ENCODE measurements at places on chromosomes 4 and X.

DNA sequence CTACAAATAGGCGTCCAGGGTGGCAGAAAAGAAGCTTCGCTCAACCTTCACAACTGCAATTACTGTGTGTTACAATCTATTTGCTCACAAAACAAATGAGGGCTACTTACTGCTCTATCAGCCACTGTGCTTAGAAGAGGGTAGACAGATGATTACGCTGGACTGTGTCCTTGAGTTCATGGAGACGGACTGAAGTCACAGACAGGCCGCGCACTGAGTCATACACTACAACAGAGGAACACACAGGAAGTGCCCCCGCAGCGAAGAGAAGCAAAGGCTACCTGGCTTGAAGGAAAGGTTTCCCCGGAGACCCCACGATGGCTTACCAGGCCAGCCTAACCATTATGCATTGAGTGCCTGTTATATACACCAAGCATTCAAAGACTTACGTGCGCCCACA is 25.6 kb downstream of the FAT1 start:
- no peak for DNase-seq

DNA sequence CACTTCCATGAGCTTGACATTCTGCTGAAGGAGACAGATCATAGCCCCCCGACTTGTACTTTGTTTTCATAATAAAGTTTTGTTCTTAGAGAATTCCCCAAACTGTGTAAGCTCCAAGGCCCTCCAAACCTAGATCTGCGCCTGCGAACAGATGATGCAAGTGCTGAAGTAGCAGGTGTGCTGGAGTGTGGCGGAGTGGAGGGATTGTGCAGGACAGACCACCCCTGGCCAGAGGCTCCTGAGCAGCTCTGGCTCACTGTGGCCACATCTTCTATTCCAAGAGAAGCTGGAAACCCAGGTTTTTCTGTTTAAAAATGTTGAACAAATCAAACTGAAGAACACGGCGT is 46.4 kb downstream of the TBC1D14 start:
- no peak for DNase-seq

- no peak for DNase-seq
Observed at GRCh38 chrX:54230435-54231148, 47.5 kb upstream of the FAM120C start.

DNA sequence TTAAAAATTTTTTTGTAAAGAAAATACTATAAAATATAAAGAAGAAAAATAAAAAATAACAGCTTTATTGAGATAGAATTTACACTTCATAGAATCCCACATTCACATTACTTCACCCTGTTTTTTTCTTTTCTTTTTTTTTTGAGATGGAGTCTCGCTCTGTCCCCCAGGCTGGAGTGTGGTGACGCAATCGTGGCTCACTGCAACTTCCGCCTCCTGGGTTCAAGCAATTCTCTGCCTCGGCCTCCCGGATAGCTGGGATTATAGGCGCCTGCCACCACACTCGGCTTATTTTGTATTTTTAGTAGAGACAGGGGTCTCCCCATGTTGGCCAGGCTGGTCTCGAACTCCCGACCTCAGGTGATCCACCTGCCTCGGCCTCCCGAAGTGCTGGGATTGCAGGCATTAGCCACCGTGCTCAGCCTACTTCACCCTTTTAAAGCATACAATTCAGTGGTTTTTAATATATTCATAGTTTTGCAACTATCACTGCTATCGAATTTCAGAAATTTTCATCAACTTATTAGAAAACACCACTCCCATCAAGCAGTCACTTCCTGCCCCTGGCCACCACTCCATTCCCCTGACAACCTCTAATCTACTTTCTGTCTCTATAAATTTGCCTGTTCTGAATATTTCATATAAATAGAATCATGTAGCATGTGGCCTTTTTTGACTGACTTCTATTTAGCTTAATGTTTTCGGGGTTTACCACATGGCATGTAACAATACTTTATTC is 48.7 kb downstream of the TMEM131L start:
- no peak for DNase-seq

- no peak for DNase-seq
Observed at GRCh38 chr4:185127021-185127925, 15.8 kb upstream of the SLC25A4 start.

- no peak for DNase-seq
Observed at GRCh38 chr4:71377561-71377960, 38.7 kb downstream of the SLC4A4 start.

DNA sequence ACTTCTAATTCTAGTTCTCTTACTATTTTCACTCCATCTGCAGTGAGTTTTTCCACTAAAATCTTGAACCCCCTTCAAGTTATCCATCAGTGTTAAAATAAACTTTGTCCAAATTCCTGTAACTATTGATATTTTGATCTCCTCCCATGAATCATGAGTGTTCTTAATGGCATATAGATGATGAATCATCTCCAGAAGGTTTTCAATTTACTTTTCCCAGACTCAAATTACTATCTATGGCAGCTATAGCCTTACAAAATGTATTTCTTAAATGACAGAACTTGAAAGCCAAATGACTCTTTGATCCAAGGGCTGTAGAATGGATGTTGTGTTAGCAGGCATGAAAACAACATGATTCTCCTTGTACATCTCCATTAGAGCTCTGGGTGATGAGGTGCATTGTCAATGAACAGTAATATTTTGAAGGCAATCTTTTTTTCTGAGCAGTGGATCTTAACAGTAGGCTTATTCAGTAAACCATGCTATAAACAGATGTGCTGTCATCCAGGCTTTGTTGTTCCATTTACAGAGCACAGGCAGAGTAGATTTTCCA is 16.1 kb upstream of the IQCM start:
- no peak for DNase-seq

DNA sequence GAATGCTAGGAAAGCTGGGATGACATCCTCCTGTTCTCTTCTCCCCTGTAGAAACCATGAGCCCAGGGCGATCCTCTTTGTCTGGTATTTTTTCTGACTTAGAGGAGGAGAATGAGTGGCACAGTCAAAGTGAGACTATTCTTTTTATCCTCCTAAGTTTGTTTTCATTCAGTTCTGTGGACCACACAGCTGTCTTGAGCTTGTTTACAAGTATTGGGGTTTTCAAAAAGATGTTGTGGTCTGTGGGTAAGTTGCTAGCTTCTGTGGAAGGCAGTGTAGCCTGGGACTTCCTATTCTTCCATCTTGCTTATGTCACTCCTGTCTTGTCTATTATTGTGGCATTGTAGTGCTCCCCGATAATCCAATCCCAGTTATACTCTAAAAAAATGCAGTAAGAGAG is 223.0 kb downstream of the PAPSS1 start:
- no peak for DNase-seq

- DNase-seq = no peak
Observed at GRCh38 chr4:26032630-26033317, 118.8 kb downstream of the SMIM20 start.

- no peak for DNase-seq
Observed at GRCh38 chr4:14340321-14340720, 662.0 kb upstream of the CPEB2 start.

DNA sequence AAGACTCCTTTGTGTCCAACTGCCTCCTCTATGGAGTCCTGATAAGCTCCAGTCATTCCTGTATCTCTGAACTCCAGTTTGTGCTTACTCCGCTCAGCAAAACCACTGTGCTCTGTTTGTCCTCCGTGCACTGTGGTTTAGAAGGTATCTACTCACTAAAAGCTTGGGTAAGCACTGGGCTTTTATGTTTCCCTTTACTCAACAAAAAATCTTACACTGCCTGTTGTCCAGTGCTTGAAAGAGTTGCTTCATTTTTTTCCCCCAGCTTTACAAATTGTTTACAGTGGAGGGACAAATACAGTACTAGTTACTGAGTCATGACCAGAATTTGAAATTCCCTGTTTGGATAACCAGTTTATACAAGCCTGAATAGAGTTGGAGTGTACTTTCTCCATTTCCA is 545.3 kb upstream of the FAT1 start:
- DNase-seq = no peak

- DNase-seq = no peak
Observed at GRCh38 chr4:88908521-88908920, 148.5 kb downstream of the FAM13A start.

DNA sequence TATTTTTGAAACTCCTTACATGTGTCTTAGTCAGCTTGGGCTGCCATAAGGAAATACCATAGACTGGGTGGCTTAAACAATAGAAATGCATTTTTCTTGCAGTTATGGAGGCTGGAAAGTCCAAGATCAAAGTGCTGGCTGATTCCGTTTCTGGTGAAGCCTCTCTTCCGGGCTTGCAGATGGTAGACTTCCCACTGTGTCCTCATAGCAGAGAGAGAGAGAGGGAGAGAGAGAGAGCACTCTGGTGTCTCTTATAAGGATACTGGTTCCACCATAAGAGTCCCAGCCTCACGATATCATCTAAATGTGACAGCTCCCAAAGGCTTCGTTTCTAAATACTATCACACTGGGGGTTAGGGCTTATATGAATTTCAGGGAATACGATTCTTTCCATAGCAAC is 39.7 kb downstream of the ENPEP start:
- DNase-seq = no peak

GRCh38 chr4:168908093-168908492 is 102.0 kb downstream of the CBR4 start:
- DNase-seq = no peak

DNA sequence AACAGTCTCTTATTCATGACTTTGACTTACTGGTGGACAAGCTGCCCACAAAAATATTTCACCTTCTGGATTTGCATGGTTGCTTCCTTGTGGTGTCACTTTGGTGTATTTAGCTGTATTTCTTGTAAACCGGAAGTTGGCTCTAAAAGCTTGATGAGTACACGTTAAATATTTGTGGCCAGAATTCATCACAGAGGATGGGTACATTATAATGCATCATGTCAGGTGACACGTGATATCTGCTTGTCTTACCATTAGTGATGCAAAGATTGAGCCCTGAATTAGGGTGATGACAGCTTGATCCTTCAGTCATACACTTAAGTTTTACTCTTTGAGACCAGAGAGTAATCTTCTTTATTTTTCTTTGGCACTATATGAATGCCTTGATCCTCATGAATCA is 188.3 kb upstream of the RPS6KA3 start:
- no peak for DNase-seq
